ENCODE measurements at places on chromosomes 4 and X.

- no peak for DNase-seq
These were observed 65.1 kb downstream of the CASK start for GRCh38 chrX:41858161-41858775.

- no peak for DNase-seq
These were observed 34.6 kb downstream of the ANXA10 start for GRCh38 chr4:168126952-168127351.

DNA sequence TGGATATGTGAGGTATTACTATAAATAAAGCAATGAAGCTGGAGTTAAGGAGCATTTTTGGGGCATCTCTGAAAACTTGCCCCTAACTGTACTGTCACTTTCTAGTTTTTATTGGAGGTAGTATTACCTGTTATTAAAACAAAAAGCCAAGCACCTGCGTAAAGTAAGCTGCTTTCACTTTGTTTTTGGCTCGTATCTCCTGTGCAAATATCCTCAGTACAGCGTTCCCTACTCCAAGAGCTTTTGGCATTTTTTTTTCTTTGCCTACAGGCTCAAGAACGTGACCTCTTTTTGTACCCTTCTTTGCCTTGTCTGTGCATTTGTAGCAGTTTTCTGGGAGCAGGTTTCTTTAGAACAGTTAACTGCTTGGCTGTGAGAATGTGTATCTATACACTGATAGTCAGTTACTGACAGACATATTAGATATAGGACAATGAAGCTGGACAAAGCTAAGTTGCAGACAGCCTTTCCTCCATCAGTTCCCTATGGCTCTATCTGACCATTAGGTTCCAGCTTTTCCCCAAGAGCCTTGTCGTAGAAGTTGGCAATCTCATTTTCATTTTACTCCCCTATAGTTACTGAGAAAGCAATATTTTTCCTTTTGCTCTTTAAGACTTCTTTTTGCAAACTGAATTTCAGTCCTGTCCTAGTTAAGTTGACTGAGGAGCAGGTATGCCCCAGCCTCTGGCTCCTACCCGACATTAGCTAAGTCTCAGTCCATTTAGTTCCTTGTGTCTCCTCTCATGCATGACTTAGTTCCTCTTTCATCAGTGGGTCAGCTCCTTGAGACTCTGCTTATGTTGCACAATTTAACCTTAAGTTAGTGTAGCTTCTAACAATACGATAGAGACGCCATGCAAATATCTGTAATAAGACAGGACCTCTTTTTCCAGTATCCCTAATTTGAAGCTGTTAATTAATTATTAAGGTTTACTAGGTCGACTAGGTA, 71.5 kb upstream of the HPRT1 start:
- no peak for DNase-seq

DNA sequence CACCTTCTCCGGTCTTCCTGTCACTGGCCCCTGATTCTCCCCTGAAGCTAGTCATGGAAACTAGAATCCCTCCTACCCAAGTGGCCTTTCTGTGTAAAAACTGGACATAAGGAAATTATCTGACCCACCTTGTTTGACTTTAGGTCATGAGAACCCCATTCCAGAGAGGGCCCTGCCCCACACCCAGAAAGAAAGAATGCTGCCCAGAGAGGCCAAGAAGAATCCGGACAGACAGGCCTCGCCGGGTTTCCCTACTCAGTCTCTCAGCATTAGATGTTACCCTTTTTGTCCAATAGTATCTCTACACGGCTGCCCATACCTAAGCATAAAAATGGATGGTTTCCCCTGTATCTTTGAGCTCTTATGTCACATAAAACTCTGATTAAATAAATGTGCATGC, 83.3 kb upstream of the HELT start:
- no peak for DNase-seq

- DNase-seq: no peak
These were observed 113.0 kb upstream of the AADAT start for GRCh38 chr4:170202721-170203120.

DNA sequence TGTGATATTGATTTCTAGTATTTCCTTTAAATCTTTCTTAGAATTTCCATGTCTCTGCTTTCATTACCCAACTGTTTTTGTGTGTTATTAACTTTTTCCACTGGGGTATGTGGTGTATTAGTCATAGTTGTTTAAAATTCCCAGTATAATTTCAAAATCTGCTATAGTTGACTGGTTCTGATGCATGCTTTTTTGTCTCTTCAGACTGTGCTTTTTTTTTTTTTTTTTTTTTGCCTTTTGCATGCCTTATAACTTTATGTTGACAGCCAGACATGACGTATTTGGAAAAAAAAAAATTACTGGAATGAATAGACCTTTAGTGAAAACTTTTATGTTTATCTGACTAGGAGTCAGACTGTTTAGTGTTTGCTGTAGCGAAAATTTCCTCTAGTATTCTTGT, 580.4 kb downstream of the ANKRD50 start:
- no peak for DNase-seq

DNA sequence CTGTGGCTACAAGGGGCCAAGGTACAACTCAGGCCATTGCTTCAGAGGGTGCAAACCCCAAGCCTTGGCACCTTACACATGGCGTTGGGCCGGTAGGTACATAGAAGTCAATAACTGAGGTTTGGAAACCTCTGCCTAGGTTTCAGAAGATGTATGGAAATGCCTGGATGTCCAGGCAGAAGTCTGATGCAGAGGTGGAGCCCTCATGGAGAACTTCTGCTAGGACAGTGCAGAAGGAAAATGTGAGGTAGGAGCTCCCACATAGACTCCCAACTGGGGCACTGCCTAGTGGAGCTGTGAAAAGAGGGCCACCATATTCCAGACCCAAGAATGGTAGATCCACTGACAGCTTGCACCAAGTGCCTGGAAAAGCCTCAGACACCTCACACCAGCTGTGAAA, 92.1 kb upstream of the SFRP2 start:
- no peak for DNase-seq

DNA sequence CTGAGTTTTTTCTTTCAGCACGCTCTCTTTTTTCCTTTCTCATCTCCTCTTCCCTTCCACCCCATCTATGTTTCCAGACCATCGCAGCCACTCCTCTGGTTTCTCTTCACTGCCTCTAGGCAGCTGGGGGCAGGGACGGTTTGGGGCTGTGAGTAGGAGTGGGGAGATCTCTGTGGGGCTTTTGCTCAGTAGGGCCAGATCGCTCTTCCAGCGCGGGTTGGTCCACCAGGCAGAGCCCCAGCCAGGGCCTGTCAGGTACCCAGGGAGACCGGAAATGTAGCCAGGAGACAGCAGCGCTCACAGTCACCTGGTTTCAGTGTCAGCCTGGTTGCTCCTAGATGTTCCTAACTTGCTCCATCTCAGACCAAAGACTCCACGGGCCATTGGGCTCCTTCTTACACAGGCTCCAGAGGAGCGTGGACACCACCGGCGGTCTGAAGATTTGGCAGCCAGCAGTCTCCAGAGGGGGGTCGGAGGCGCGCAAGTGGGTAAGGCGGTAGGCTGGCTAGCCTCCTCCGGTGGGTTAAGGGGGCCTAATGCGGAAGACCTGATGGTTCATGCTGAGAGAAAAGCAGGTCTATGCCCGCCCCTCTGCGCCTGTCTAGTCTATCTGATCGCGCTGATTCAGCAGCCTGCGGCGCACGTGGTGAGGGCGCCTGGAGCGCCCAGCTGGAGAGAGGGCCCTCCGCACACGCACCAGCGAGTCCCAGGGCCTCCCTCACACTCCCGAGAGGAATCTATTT, 1.8 kb downstream of the FGF5 start:
- DNase-seq: no peak

- DNase-seq: peak; percentile 29
These were observed 29.6 kb downstream of the ADH7 start for GRCh38 chr4:99405433-99406115.

GRCh38 chr4:143743591-143743990, 43.1 kb upstream of the FREM3 start:
- DNase-seq: no peak

GRCh38 chr4:4574792-4575191, 32.9 kb upstream of the STX18 start:
- peak; percentile 59 for DNase-seq

- DNase-seq: peak; percentile 20
These were observed 1.7 kb downstream of the ARAF start for GRCh38 chrX:47562615-47563243.

- DNase-seq: no peak
These were observed at the start of gene SSX5 for GRCh38 chrX:48196745-48197201. Gene SSX5, minus strand, starts transcription at chrX:48196795. Its CDS starts 1,437 bp downstream, at chrX:48195358.

- no peak for DNase-seq
These were observed 138.1 kb upstream of the ZIC3 start for GRCh38 chrX:137427816-137428215.

- peak; percentile 8 for DNase-seq
These were observed 128.5 kb downstream of the BCOR start for GRCh38 chrX:39969099-39969818.

Data from CD4-positive, alpha-beta T cell treated with Interferon alpha-2 for 1 hour (primary cell).